ENCODE measurements at places on chromosomes 1 and 21.

- DNase-seq = no peak
Measured at GRCh38 chr21:27756191-27756590, 789.3 kb upstream of the ADAMTS5 start.

DNA sequence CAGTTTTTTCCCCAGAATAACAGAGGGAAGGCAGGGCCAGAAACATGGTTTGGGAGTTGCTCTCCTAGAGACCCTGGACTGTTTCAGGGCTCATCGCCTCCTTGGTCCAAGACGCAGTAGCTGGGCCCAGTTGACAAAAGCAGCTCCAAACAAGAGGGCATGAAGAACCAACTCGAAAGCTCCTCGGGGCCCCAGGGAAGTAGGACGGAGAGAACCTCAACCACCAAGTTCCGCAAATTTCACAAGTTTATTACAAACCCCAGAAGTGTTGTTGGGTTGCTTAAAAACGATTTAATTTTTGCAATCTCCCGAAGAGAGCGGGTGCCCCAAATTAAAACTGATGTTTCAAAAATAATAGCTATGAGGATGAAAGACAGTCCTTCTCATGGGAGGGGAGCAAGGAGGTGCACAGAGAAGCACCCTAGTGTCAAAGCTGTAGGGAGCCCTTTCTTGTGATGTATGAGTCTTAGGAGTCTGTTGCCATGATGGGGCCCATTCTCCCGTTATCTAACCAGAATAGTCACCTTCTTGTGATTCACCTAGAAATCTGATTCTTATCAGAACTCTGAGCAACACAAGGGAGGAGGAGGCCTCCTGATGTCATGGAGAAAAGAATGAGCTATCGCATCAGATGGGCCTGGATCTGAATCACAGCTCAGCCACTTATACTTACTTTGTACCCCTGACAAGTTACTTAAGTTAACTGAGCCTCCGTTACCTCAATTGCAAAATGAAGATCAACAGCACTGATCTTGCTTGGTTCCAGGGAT is 165.7 kb upstream of the IRF2BP2 start:
- DNase-seq = peak; percentile 56

DNA sequence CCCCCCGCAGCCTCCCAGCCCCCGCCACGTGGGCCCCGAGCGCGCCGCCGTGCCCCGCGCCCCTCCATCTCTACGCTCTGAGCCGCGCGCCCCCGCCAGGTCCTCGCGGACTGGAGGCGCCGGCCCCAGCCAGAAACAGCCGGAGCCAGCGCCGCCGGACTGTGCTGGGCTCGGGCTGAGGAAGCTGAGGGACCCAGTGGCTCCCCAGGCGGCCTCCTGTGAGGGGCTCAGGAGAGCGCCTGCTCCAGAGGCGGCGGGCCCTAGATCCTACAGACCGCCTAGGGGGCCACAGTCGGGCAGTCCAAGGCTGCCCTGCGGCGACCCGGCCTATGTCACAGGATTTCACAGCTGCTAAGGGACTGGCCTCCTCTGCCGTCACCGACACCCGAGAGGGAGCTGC is 82.1 kb downstream of the NENF start:
- no peak for DNase-seq

DNA sequence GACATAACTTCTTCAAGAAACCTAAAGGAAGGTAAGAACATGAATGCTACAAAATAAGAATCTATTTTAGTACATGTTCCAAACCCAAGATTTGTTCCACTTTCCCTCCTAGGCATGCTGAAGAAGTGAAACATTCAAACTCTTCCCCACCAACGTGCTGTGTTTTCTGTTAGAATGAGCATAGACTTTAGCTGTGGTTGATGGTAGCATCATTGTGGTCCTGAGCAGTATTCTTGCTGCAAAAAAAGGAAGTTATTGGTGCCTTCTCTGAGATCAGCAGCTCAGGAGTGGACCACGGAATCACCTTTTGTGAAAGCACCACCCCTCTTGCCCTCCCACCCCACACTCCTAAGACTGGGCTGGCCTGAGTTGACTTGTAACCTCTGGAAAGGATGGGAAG is 100.4 kb upstream of the POGK start:
- DNase-seq = no peak

GRCh38 chr1:227070638-227071285 is 130.7 kb downstream of the COQ8A start:
- no peak for DNase-seq

DNA sequence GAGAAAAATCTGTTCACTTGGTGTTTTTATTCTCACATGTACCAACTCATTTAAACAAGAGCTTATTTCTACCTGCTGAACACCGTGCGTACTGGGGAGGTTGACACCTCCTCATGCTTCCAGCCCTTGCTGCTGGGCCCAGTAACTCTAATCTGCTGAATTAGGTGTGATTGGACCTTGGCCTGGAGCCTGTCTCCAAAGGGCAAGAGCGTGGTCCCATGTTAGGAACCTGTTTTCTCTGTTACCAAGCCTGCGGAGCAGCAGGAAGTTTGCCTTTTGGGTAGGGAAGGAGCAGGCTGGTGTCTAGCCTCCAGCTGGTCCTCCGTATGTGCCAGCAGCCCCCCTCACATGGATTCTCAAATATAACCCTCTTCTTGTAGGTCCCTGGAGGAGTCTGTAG is 10.9 kb upstream of the SLC27A3 start:
- no peak for DNase-seq

- no peak for DNase-seq
Measured at GRCh38 chr1:164581762-164582161, 22.8 kb downstream of the PBX1 start.

Measured in CD4-positive, alpha-beta T cell treated with Interleukin-4 for 1 hour (primary cell).